Stimulated activated CD8-positive, alpha-beta memory T cell treated with anti-CD3 and anti-CD28 coated beads, Interleukin-7, amount 100 ng/mL, for 4 hours (primary cell): ENCODE measurements at places on chromosomes 13 and 19.

DNA sequence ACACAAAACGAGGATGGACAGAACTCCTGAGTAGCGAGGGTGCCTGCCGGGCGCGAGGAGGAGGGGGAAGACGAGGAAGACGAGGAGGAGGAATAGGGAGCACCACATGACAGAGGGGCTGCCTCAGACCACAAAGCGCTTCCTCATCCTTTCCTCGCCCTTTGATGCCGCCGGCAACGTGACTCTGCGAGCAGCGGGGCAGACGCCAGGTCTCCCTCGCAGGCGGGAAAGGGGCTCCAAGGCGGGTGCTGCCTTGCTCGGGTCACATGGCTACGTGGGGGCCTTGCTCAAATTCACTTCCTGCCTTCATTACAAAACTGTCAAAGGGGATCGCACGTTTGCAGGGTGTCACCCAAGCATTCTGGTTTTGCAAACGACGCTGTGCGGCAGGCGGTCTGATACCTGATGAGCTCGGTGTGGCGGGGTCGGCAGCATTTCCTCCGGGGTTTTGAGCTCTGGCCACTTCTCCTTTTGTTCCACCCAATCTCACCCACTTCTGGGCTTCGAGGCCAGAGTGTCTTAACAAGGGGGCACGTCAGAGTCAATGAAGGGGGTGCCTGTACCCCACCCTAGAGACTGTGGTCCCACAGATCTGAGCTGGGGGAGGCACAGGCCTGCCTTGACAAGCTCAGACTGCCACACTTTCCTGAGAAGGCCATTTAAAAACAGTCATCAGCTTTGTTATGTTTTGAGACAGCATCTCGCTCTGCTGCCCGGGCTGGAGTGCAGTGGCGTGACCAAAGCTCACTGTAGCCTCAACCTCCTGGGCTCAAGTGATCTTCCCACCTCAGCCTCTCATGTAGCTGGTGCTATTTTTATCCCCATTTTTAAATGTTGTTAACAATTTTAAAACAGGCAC lies 14.9 kb downstream of the MAP2K2 start:
- peak; percentile 75 for DNase-seq

DNA sequence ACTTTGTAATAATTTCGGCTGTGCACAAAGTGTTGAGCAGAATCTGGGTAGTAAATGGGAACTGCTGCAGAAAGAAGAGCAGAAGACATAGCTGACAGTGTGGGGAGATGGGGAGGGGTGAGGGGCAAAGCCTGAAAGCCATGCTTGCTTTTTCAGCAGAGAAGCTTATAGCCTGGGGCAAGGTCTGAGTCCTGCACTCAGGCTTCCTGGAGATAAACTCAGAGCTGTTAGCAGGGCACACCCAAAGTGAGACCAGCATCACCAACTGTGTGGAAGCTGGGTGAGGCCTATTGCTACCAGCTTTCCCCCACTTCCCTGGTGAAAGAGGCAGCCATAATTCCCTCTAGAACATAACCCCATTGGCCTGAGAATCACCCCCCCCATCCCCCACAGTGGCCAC lies 15.6 kb upstream of the LHFPL6 start:
- DNase-seq = no peak

- DNase-seq = no peak
These were observed 208.7 kb downstream of the EFNB2 start for GRCh38 chr13:106326751-106327150.

- no peak for DNase-seq
These were observed 81.4 kb downstream of the KCTD12 start for GRCh38 chr13:76804801-76805200.

GRCh38 chr13:77507931-77508776 lies 27.4 kb upstream of the SCEL start:
- no peak for DNase-seq

DNA sequence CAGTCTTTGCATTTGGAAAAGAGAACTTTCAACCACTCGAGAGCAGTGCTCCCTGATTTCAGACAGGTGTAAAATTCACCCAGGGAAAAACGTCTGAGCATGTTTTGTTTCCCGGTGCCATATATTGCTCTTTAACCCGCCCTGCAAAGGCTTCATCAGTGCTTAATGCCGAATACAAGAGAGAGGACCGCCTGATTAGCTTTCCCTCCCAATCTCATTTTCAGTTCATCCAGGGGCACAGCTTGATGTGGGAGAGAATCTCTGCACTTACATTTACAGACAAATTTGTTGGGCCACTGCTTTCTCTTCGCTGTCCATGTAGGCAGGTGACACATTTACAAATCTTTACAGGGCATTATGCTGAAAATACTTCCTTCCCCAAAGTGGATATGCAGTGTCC lies 499.1 kb downstream of the LIG4 start:
- DNase-seq = no peak

DNA sequence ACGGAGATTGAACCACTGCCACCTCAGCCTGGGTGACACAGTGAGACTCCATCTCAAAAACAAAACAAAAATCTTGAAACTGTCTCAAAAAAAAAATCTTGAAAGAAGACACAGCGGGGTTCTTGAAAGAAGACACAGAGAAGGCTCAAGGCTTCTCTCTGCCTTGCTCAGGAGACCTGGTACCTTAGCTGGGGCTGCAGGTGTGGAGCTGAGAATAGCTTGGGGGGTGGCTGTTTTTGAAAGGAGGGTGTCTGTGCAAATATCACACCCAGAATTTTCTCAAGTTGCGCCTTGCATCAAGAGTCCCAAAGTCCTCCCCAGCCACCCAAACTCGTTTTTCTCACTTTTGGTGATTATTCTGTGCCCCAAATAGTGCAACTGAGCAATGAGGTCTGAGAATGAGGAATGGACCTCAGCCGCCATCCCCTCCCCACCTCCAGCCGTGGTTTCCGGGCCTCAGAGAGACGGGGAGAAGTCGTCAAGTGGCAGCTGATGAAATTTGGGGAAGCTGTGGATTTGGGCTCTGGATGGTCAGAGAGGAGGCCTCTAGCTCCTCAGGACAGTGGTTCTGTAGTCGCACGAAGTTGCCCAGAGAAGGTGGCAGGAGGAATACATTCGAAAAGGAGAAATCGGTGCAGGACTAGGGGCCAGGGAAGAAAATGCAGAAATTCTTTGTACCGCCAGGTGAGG lies 8.8 kb downstream of the S1PR2 start:
- no peak for DNase-seq

DNA sequence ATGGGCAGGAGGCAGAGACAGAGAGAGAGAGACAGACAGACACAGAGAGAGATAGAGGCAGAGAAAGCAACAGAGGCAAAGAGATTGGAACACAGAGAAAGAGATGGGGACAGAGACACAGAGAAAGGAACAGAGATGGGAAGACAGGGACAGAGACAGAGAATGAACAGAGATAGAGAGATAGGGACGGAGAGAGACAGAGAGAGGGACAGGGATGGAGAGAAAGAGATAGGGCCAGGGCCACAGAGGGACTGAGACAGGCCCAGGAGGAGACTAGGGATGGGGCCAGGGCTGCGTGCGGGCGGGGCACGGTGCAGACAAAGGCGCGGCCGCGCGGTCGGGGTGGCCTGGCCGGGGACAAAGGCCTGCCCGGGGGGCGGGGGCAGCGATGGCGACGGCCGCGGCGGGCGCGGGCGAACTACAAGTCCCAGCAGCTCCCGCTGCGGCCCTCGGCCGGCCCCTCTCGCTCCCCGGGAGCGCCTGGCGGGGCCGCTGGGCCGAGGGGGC lies at the start of gene ZNF358:
TSS of gene ZNF358 (plus strand) at position 459 of the 507 bp plus-strand sequence. CDS start 3,140 bp downstream, outside the sequence.
- no peak for DNase-seq

DNA sequence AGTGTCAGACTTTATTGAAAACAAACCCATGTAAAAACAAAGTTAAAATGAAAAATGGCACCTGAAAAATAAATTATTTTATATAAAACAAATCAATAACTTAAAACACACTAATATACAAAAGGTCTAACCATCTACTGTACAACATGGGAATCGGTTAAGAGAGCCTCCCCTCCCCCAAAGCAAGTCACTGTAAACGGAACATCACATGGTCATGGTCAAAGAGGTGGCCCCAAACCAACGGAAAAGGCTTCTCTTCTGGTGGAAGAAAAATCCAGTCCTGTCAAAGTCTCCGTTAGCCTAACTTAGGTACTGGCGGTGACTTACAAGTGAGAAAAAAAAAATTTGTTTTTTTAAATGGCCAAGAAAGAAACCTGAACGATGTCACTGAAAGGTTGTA lies 15.7 kb upstream of the TIMM44 start:
- no peak for DNase-seq

DNA sequence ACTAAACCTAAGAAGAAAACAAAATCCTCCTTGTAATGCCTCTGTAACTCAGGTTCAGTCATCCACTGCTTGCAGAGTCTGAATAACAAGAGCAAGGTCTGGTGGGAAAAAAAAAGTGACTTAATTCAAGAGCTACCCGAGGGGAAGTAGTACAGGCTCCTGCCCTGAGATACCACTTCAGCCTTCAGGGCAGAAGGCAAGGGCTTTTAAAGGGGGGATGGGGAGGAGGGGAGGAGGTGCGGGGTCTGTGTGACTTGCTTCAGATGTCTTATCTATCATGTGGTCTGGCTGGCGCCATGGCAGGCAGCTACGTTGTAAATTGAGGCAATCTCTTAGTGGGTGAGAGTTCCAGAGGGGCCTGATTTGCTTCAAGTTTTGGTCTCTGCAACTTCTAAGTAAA lies 66.7 kb downstream of the LRRC63 start:
- no peak for DNase-seq

- no peak for DNase-seq
These were observed 26.2 kb downstream of the SLC25A30 start for GRCh38 chr13:45391926-45392325.

DNA sequence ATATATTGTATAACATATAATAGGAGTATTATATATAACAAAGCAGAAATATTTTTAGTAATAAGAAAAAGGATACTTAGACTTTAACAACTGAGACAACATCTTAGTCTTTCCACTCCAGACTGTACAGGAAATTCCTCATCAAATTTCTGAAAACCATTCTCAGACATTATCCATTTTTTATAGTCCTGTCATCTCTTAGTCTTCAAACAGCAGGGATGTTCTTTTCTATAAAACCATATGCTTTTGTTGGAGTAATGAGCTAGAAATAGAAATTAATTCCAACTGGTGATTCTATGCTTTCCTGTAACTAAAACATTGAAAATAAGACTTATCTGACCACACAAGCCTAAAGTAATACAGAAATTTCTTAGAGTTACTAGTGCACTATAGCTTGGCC lies 82.2 kb upstream of the CSNK1A1L start:
- no peak for DNase-seq

GRCh38 chr19:45216667-45217066 lies 28.5 kb downstream of the EXOC3L2 start:
- no peak for DNase-seq

- no peak for DNase-seq
These were observed 262.1 kb downstream of the B3GLCT start for GRCh38 chr13:31461923-31462322.

DNA sequence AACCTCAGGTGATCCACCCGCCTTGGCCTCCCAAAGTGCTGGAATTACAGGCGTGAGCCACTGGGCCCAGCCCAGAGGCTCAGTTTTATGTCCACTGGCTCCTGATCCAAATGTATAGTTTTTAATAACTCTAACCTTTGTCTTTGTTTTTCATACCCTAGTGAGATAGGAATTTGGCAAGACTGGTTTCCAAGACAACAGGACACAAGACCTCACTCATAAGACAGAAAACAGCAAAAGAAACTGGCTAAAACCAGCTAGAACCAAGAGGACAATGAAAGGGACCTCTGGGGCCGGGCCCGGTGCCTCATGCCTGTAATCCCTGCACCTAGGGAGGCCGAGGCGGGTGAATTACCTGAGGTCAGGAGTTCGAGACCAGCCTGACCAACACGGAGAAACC lies 27.6 kb downstream of the CPT1C start:
- no peak for DNase-seq

DNA sequence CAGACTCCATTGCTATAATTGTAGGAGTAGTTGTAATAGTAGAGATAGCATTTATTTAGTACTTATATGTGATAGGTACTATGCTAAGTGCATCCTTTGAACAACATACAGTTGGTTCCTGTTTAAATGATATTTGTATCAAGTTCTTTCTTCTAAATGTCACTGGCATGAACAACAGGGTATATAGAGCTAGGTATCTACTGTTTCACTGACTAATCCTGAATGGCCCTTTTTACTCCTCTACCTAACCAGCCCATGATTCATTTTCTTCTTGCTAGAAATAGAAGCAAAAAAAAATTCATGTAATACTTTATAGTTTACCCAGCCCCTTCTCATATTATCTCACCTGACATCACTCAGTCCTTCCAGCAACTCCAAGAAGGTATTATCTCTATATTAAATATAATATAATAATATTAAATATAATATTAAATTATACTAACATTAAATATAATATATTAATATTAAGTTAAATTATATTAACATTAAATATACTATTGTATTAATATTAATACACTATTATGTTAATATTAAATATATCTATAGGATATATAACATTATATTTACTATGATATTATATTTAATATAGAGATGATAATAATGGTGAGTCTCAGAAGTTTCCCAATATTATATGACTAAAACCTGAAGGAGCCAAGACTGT lies 74.2 kb downstream of the FRY start:
- no peak for DNase-seq

DNA sequence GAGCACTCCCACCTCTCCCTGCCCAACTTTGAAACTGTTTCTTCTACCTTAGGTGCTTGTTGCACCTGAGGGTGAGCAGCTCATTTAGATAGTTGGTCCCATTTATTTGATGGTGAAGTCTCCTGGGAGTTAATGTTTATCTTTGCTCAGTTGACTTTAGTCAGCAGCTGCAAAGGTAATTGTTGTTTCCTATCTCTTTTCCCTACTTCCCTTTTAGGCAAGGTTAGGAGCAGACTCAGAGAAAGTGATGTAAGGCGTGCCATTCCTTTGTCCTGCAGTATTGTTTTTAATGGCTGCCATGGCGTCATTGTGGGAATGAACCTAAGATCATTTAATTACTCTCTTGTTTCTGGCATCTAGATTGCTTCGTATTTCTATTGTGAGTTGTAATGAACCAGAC lies 11.6 kb downstream of the AKAP11 start:
- DNase-seq = no peak

- no peak for DNase-seq
These were observed 1.7 kb downstream of the DMAC2 start for GRCh38 chr19:41437944-41438574.
